ENCODE measurements at places on chromosomes 6 and 20. TPM values are rescaled to one million over a fixed set of nuclear protein-coding genes. Genes with fewer than 3 reads are reported as not detected.
A peak's percentile ranks its signal among the peaks of the same experiment; 100 is the strongest.

The BANF2 gene
- not detected for total RNA-seq

The FAM209B gene
- total RNA-seq = 0.60 TPM

The STMN3 gene
- 29.2 TPM for total RNA-seq

The ZNF334 gene
- total RNA-seq = 8.5 TPM

The ULBP3 gene
- total RNA-seq = 14.7 TPM

The ZKSCAN8 gene
- total RNA-seq = 25.1 TPM

GRCh38 chr6:75931011-75931680, 141.3 kb downstream of the IMPG1 start:
- no peaks in the 10 kb centered on the region for H3K36me3 ChIP-seq
- H3K27me3 ChIP-seq = no peaks in the 10 kb centered on the region
- H3K4me3 ChIP-seq = no peak overlapping the region
- peak; percentile 31 for DNase-seq
- no peak overlapping the region for H3K27ac ChIP-seq

DNA sequence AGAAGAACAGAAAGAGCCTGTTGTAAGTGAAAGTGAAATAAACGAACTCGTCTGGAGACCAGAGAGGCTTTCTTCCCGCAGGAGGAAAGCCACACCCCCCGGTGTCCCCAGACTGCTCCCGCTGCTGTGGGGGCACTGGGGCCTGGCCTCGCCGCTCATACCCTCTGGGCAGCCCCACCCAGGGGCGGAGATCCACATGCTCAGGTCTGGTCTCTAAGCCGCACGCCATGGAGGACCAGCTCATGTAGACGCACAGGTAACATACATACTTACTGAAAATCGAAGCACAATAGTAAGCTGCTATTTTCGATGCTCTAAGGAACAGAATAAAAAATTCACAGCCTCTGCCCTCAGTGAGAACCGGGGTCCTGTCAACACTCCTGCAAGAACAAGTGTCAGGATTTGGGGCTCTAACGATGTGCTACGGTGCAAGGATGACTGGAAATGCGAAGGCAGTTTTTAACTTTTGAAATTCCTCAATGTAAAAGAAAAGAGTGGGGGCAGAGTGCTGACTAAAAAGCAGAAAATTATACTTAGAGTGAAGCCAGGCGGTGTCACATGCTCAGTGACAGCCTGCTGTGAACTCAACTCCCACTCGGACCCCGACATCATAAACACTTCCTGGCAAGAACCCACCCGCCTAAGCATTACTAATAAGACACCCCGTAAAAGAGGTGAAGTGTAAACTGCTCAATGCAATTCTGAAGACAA, 110.5 kb downstream of the IRF4 start:
- no peaks in the 10 kb centered on the region for H3K4me1 ChIP-seq
- peaks cover 6% of the 10 kb centered on the region for H3K36me3 ChIP-seq
- H3K4me3 ChIP-seq = no peak overlapping the region
- no peaks in the 10 kb centered on the region for H3K27me3 ChIP-seq
- H3K27ac ChIP-seq = no peak overlapping the region
- no peak for DNase-seq

GRCh38 chr6:128659878-128660622, 139.7 kb upstream of the PTPRK start:
- no peaks in the 10 kb centered on the region for H3K36me3 ChIP-seq
- H3K27me3 ChIP-seq = no peaks in the 10 kb centered on the region
- H3K4me1 ChIP-seq = peaks cover 17% of the 10 kb centered on the region
- H3K4me3 ChIP-seq = no peak overlapping the region

GRCh38 chr6:110055387-110055735, 77.2 kb downstream of the GPR6 start:
- no peaks in the 10 kb centered on the region for H3K4me1 ChIP-seq
- no peak for DNase-seq
- H3K4me3 ChIP-seq = no peak overlapping the region
- no peak overlapping the region for H3K27ac ChIP-seq
- H3K36me3 ChIP-seq = no peaks in the 10 kb centered on the region

DNA sequence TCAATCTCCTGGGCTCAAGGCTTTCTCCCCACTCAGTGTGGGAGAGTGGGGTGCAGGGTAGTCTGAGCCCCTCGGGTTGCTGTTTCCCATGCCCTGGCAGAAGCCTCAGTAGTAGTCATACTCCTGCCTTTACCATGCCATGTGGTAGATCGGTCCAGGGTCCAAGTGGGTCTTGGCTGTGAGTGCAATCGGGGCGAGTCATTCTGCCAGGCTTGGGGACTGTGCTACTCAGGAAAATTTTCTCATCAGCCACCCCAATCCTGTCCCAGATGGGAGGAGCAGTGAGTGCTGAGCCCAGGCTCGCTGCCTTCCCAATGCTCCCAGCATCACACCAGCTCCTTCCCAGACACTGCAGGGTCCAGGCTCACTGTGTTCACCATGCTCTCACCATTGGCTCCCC, 10.7 kb upstream of the RAET1L start:
- no peak overlapping the region for H3K27ac ChIP-seq
- no peaks in the 10 kb centered on the region for H3K36me3 ChIP-seq
- no peak overlapping the region for H3K4me3 ChIP-seq
- no peak for DNase-seq
- peaks cover 66% of the 10 kb centered on the region for H3K27me3 ChIP-seq

- no peak for DNase-seq
- H3K4me3 ChIP-seq = no peak overlapping the region
- no peak overlapping the region for H3K27ac ChIP-seq
- H3K36me3 ChIP-seq = no peaks in the 10 kb centered on the region
- no peaks in the 10 kb centered on the region for H3K4me1 ChIP-seq
Observed at GRCh38 chr6:11785774-11786579, 7.4 kb upstream of the ADTRP start.

DNA sequence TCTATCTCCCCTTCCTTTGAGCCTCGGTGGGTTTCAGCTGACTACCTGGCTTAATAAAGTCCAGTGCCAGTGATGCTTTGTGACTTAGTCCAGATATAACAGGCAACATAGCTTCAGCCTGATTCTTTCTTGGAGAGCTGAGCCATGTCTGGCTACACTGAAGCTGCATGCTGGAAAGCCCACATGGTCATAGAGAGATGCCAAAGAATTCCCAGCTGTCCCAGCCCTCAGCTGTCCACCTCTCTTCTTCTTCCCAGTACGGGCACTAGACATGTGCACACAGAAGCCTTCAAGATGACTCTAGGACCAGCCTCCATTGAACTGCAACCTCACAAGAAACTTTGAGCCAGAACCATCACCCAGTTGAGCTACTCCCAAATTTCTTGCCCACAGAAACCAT, 154.1 kb upstream of the MYLIP start:
- no peaks in the 10 kb centered on the region for H3K36me3 ChIP-seq
- H3K27ac ChIP-seq = no peak overlapping the region
- H3K4me1 ChIP-seq = no peaks in the 10 kb centered on the region
- H3K4me3 ChIP-seq = no peak overlapping the region

DNA sequence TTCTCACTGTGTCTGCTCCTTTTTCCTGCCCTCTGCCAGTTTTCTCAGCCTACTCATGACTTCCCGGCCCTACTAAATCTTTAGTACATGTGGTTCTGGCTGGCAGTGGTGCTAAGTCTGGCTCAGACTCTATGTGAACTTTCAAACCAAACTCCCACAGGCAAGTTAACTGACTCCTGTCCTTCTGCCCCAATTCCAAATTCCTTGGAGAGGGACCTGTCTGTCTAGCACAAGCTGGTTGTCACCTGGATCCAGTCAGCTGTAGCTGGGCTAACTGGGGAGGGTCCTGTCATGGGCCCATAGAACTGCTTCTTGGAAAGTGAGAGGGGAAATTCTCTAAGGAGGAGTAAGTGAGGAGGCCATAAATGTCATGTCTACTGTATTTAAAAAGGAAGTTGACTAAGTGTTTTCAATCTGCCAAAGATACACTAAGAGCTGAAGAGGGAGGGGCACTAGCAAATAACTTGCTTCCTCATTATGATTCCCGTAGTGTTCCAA, 240.1 kb downstream of the KCNQ5 start:
- peak; percentile 49 for DNase-seq
- H3K4me3 ChIP-seq = no peak overlapping the region
- H3K4me1 ChIP-seq = peaks cover 10% of the 10 kb centered on the region
- H3K27ac ChIP-seq = peak overlapping the region; percentile 13

- H3K27me3 ChIP-seq = no peaks in the 10 kb centered on the region
- peaks cover 4% of the 10 kb centered on the region for H3K4me1 ChIP-seq
- H3K36me3 ChIP-seq = no peaks in the 10 kb centered on the region
- H3K4me3 ChIP-seq = peak overlapping the region; percentile 78
- H3K27ac ChIP-seq = no peak overlapping the region
Observed at GRCh38 chr6:69795469-69796072, 1.2 kb downstream of the LMBRD1 start.

DNA sequence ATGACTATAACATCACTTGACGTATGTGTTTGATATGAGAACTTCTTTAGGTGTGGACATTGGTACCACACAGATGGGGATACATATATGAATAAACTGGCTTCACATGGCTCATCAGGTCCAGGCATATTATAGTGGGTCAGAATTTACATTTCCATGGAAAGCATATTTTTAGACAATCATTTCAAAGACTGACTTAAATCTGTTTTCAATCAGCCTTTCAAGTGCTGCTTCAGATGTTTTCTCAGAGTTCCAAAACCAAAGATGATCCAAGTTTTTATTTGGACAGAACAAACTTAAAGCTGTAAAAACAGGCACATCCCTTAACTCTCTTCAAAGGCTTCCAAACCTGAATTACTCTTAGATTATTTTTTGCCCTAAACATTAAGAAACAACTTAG, 88.1 kb downstream of the PRSS35 start:
- no peaks in the 10 kb centered on the region for H3K4me1 ChIP-seq
- no peak overlapping the region for H3K27ac ChIP-seq
- H3K4me3 ChIP-seq = no peak overlapping the region

GRCh38 chr20:19502169-19502568, 255.9 kb upstream of the RIN2 start:
- no peaks in the 10 kb centered on the region for H3K36me3 ChIP-seq
- no peaks in the 10 kb centered on the region for H3K27me3 ChIP-seq
- H3K27ac ChIP-seq = no peak overlapping the region
- no peak overlapping the region for H3K4me3 ChIP-seq
- H3K4me1 ChIP-seq = peaks cover 4% of the 10 kb centered on the region
- no peak for DNase-seq

DNA sequence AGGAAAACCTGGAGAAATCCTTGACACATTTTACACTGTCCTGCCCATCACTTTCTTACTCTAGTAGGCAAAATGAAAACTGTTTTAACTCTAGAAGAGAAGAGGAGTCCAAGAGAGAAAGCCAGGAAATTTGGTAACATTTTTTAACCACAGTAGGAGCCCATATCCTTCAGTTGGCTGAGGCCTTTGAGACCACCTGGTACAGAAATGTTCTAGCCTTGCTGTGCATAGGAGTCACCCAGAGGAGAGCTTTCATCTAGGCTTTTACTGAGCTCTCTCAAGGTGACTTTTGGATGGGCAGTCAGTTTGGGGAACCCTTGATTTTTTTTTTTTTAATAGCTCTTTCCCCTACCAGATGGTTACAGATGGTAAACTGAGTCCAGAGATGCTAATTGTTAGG, 25.0 kb downstream of the LRRN4 start:
- H3K4me3 ChIP-seq = no peak overlapping the region
- H3K27ac ChIP-seq = no peak overlapping the region
- H3K36me3 ChIP-seq = peaks cover 21% of the 10 kb centered on the region
- H3K4me1 ChIP-seq = no peaks in the 10 kb centered on the region

- H3K36me3 ChIP-seq = no peaks in the 10 kb centered on the region
- H3K4me1 ChIP-seq = no peaks in the 10 kb centered on the region
- H3K27me3 ChIP-seq = no peaks in the 10 kb centered on the region
- DNase-seq = peak; percentile 58
- no peak overlapping the region for H3K4me3 ChIP-seq
Observed at GRCh38 chr6:74598462-74599393, 607.1 kb downstream of the COL12A1 start.

- no peak for DNase-seq
- H3K27me3 ChIP-seq = peaks cover 57% of the 10 kb centered on the region
- no peak overlapping the region for H3K27ac ChIP-seq
- H3K4me3 ChIP-seq = no peak overlapping the region
- H3K4me1 ChIP-seq = peaks cover 4% of the 10 kb centered on the region
- H3K36me3 ChIP-seq = no peaks in the 10 kb centered on the region
Observed at GRCh38 chr20:1945660-1946059, 48.2 kb downstream of the PDYN start.

DNA sequence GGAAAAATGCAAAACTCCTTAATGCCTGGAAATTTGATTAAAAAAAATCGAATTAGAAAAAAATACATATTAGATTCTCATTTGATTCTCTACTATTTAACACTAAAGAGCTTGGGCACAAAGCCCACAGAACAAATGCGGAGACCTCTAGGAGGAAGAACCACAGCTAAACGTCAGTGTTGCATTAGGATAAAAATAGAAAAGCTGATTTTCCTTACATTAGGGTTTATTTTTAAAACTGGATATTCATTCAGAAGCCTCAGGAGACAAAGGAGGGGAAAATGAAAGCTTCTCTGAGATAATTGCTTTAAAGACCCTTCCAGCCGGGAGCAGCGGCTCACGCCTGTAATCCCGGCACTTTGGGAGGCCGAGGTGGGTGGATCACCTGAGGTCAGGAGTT, 77.3 kb downstream of the ECT2L start:
- H3K36me3 ChIP-seq = no peaks in the 10 kb centered on the region
- no peak overlapping the region for H3K27ac ChIP-seq
- DNase-seq = no peak

DNA sequence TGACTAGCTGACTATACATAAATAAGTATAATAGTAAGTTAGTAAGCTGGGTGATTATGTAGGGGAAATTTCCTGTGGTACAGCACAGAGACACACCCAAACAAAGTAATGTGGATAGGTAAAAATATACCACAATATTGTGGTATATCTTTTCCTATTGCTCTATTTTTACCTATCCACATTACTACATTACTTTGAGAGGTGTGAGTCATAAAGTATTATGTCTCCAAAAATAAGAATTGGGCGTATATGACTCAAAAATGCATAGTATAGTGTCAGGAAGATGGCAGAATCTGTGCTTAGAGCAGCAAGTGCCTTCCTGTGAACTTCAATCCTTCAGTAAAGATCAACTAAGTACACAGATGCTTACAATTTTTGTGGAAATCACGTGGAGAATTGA, 2.7 kb upstream of the SIRPG start:
- H3K4me3 ChIP-seq = no peak overlapping the region
- DNase-seq = no peak
- no peak overlapping the region for H3K27ac ChIP-seq
- no peaks in the 10 kb centered on the region for H3K36me3 ChIP-seq
- H3K27me3 ChIP-seq = peaks cover 4% of the 10 kb centered on the region

DNA sequence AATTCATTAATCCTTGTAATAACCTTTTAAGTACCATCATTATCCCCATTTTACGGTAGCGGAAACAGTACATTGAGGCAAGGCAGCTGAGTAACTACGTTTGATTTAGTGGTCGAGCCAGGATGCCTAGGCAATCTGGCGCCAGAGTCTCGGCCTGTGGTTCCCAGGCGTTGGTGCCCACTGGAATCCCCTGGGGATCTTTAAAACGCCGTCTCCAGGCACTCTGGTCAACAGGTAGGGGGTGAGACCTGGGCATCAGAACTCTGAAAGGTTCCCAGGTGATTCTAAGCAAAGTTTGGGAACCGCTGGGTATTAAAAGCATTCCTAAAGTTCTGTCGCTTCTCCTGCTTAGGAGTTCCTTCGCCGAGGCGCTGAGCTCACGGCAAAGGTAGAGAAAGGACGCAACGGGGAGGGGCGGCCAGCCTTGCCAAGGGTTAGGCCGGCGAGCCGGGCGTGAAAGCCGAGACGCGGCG, 939 bp downstream of the DTNBP1 start:
- DNase-seq = no peak
- no peaks in the 10 kb centered on the region for H3K36me3 ChIP-seq
- peak overlapping the region; percentile 21 for H3K27ac ChIP-seq
- peaks cover 3% of the 10 kb centered on the region for H3K27me3 ChIP-seq

GRCh38 chr6:70842541-70842940, 114.3 kb downstream of the B3GAT2 start:
- no peak overlapping the region for H3K4me3 ChIP-seq
- DNase-seq = no peak
- H3K36me3 ChIP-seq = no peaks in the 10 kb centered on the region
- no peak overlapping the region for H3K27ac ChIP-seq
- no peaks in the 10 kb centered on the region for H3K4me1 ChIP-seq
